ENCODE measurements at places on chromosomes 1 and 21.

DNA sequence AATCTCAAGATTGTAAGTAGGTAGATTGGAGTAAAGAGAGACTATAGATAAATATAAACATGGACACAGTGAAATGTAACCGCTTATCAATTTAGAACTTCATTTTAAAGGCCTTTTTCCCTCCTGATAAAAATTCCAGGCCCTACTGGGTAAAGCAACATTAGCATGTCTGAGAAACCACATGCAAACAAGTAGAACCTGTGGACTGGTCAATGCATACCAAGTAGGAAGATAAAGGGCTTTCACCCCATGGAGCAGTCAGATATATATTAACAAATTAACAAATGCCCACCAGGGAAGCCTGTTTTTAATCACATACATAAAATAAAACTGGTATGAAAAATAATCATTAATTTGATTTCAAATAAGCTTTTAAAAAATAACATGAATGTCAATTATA is 8.1 kb downstream of the DPH5 start:
- no peak for DNase-seq

DNA sequence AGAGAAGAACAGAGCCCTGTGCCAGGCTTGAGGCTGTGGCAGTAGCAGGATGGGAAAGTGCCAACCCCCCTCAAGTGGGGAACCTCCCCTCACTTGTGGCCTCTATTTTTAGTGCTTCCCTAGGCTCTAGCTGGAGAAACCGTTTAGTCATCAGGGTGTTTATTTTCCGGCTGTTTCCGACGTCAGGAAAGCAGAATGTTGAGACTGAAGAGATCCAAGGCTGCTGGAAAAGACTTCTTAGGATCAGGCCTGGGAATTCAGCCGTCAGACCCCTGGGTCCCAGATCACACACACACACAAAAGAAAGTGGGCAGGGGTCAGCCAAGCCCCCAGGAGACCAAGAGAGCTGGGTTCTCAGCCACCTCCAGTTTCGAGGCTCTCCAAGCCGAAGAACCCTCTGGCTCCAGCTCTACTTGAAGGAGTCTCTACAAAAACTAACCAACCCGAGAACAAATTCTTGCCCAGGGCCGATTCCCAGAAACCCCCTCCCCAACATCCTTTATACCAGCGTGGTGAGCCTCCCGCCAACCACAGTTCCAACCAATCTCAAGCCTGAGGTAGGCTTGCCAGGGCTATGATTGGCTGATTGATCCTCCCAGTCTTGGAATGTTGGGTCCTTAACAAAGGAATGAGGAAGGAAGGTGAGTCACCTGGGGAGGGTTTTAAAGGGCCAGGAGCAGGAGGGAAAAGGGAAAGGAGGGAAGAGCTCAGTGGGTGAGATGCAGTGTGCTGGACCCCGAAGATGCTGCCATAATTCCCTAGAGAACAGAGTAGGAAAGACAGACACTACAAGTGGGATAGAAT is 2.5 kb upstream of the MEF2D start:
- peak; percentile 94 for DNase-seq

- DNase-seq, result peak; percentile 95
These were observed 132.4 kb downstream of the EDEM3 start for GRCh38 chr1:184622136-184622823.

GRCh38 chr21:29074007-29074376 is 544 bp upstream of the CCT8 start:
- DNase-seq, result no peak

- no peak for DNase-seq
These were observed 68.3 kb downstream of the CHIA start for GRCh38 chr1:111358964-111359363.

- DNase-seq, result no peak
These were observed 163.3 kb downstream of the ST6GALNAC5 start for GRCh38 chr1:77030401-77031105.

DNA sequence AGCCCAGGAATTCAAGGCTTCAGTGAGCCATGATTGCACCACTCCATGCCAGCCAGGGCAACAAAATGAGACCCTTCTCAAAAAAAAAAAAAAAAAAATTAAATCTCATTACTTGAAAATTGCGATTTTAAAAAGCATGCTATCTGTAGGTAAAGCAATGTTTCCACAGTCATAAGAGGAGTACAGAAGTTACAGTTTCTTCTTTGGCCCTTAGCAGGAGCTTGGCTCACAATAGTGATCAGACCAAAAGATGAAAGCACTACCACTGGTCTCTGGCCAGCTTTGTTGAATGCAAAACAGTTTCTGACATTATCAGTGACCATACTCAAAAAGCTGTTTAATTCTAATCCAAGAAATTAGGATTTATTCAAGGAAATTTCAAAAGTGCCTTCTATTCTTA is 31.2 kb downstream of the VAV3 start:
- no peak for DNase-seq

- DNase-seq, result no peak
These were observed 470.3 kb downstream of the PTPRC start for GRCh38 chr1:199109160-199109559.

DNA sequence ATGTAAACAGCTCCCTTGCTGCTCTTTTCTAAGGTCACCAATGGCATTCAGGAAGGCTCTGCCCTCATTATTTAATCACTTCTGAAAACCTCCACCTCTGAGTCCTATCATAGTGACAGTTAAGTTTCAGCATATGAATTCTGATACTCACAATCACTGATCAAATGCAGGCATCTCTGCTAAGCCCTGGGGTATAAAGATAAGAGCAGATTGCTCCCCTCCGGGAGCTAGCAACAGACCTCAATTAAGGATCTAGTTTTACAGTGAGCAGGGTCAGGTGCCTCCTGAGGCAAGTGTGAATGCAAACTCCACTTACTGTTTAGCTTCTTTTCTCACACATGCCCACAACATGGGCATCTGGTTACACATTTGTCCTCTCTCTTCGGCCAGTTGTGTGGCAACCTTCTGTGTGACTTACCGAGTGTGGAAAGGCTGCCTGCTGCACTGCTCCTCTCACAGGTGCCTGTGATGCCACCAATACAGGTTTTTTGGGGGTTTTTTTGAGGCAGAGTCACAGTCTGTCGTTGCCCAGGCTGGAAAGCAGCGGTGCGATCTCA is 15.0 kb downstream of the IL10RB start:
- DNase-seq, result no peak

GRCh38 chr1:39205102-39205780 is 746 bp downstream of the MACF1 start:
- peak; percentile 74 for DNase-seq

DNA sequence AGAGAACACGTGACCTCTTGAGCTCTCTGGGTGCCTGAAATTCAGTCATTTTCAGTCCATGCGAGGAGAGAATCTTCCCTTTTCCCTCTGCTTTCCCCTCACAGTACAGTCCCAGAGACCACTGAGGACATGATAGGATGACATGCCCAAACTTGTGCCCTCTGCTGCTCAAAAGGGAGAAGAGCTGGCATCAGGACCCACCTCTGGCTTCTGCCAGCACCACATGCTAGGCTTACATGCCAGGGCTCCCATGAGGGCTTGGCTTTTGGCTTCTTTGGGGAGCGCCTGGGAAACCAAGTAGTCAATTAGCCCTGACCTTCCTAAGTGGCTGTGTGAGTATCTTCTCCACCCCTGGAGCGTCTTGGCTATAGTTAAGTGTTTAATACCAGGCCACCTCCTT is 13.8 kb upstream of the KCNQ4 start:
- no peak for DNase-seq

DNA sequence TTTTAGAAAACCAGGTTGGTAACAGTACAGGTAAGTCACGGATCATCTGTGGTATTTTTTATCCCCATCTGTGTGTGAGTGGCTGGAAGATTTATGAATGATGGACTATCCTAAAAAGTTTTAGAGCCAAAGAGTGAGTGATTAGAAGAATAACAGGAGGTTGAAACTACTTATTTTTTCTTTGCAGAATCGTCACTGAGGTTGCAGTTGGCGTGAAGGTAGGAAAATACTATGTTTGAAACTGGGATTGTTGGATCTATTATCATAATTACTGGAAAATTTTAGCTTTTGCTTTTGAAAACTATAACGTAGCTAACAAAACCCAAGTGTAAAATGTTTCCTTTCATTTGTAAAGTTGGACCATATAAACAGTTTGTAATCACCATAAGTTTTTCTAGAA is 1.8 kb downstream of the PTBP2 start:
- no peak for DNase-seq
